ENCODE measurements at places on chromosomes 7 and 10.
A peak's percentile ranks its signal among the peaks of the same experiment; 100 is the strongest.

DNA sequence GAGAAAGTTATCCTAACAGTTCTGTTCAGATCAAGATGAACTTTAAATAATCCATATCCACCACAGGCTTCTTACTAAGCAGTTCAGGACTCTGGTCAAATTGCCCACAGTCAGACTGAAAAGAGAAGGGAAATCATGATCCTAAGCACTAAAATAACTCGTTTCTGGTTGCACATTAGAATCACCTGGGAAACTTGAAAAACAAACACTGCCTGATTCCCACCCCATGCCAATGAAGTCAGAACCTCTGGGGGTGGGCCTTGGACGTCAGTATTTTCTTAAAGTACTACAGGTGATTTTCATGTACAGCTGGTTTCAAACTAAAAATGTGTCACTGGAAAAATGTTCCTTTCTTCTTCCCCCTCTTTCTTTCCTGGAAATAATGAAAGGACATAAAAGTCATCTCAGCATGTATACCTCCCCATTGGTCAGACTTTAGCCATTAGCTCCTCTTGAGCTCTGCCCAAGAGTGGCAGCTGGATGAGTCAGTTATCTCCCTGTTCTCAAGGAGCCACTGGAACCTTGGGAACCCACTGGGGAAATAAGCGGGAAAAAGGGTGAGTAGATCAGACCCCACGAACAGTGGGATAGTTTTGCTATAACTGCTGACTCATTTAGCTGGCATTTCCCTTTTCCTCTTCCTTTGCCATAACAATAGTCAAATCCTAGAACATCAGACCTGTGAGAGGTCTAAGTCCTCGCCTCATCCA is 75.3 kb upstream of the IL6 start:
- no peaks in the 10 kb centered on the region for H3K36me3 ChIP-seq
- H3K4me3 ChIP-seq, result no peak overlapping the region
- H3K27me3 ChIP-seq, result no peaks in the 10 kb centered on the region
- H3K4me1 ChIP-seq, result no peaks in the 10 kb centered on the region
- DNase-seq, result no peak

DNA sequence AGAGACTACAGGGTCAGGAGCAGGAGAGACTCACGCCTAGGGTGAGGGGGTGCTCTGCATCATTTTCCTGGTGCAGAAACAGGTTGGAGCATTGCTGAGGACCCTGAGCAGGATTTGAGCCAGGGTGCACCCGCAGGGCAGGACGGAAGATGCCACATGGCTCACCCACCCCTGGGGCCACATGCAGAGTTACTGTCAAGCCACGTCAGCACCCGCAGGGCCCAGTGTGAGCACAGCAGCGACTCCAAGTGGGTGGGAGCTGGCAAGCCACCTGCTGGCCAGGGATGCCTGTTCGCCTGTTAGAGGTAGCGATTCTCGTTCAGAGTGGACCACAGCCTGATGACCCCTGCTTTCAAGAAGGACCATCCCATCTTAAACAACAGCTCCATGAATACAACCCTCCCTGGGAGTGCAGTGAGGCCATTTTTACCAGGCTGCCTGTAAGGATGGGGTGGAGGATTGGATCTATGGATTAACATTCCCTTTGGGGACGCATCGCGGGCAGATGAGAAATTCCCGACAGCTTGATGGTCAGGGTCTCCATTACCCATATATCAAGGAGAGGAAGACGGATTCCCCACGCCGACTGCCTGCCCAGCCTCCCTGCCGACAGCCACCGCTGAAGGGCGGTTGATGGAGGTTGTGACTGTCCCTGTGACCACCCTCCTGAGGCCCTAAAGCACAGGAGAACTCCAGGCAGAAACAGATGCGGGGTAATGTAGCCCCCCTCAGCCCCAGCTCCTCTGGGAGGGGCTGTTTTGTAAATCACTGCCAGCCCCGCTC is 101.1 kb upstream of the RET start:
- H3K4me1 ChIP-seq, result no peaks in the 10 kb centered on the region
- H3K36me3 ChIP-seq, result no peaks in the 10 kb centered on the region
- peak; percentile 5 for DNase-seq
- H3K4me3 ChIP-seq, result no peak overlapping the region

GRCh38 chr7:14016950-14017349 is 27.5 kb upstream of the ETV1 start:
- H3K4me1 ChIP-seq, result no peaks in the 10 kb centered on the region
- DNase-seq, result no peak
- H3K27me3 ChIP-seq, result no peaks in the 10 kb centered on the region
- no peak overlapping the region for H3K4me3 ChIP-seq

DNA sequence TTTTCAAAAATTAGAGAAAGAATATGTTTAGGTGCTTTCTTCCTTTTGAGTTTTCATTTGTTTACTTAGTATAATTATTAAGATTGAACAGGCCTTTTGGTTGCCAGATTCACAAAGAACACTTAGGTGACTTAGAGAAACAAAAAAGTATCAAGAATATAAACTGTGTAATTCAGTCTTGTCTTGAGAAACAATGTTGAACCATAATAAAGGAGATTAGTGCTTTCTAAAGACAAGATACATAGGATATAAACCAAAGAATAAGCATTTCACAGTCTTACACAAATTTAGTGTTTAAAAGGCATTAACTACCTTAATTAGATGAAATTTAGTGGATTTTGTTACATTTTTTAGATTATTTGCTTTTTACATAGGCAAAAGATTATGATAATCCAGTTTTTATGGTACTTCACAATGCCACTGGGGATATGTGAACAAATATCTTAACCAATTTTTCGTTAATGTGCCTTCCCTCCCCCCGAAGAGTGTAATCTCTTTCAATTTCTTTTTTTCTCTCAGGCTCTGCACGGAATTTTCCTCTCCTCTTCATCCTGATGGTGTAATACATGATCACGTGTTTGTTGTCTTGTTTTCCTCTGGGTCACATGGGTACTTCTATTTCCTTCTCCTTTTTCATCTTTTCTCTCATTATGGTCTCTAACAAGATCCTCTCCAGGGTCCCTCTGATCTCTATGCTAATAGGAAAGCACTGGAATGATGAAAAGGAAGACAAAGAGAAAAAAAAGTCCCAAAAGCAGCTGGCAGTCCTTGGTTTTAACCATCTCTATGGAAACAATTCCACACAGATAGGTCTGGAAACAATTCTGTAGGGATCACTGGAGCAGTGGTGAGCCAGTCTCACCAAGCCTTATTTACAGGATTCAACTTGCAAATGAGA is 3.7 kb upstream of the HNRNPH3 start:
- H3K4me1 ChIP-seq, result no peaks in the 10 kb centered on the region
- no peaks in the 10 kb centered on the region for H3K36me3 ChIP-seq
- peak overlapping the region; percentile 99 for H3K27ac ChIP-seq

GRCh38 chr10:71353639-71354038 is 34.6 kb downstream of the SLC29A3 start:
- H3K36me3 ChIP-seq, result peaks cover 4% of the 10 kb centered on the region
- no peak overlapping the region for H3K27ac ChIP-seq
- no peak overlapping the region for H3K4me3 ChIP-seq
- DNase-seq, result no peak
- H3K27me3 ChIP-seq, result no peaks in the 10 kb centered on the region
- H3K4me1 ChIP-seq, result no peaks in the 10 kb centered on the region

GRCh38 chr7:26549281-26549944 is 257.8 kb downstream of the SNX10 start:
- H3K27me3 ChIP-seq, result no peaks in the 10 kb centered on the region
- H3K36me3 ChIP-seq, result no peaks in the 10 kb centered on the region
- H3K4me1 ChIP-seq, result no peaks in the 10 kb centered on the region

DNA sequence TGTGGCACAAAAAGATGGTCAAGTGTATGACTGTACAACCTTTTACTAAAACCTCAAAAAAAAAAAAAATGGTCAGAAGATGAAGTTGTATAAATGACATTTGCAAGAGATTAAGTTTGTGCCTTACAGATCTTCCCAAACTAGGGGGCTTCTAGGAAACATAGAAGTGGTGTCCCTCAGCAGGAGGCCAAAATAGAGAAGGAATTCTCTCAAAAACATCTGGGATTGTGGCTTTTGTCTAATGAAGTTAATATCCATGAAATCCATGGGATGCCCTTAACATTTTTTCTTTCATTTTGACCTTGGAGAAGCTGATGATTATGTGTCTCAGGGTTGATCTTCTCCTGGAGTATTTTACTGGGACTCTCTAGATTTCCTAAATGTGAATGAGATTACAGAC is 62.2 kb downstream of the CASD1 start:
- H3K27ac ChIP-seq, result no peak overlapping the region
- no peaks in the 10 kb centered on the region for H3K36me3 ChIP-seq
- no peak overlapping the region for H3K4me3 ChIP-seq
- H3K4me1 ChIP-seq, result no peaks in the 10 kb centered on the region
- H3K27me3 ChIP-seq, result no peaks in the 10 kb centered on the region
- DNase-seq, result no peak

- H3K27ac ChIP-seq, result no peak overlapping the region
- H3K27me3 ChIP-seq, result no peaks in the 10 kb centered on the region
- no peak for DNase-seq
- no peaks in the 10 kb centered on the region for H3K4me1 ChIP-seq
- H3K4me3 ChIP-seq, result no peak overlapping the region
Observed at GRCh38 chr7:136009488-136010079, 32.4 kb upstream of the MTPN start.

GRCh38 chr7:5635461-5636445 is 145.7 kb downstream of the RNF216 start:
- DNase-seq, result no peak
- peak overlapping the region; percentile 80 for H3K27ac ChIP-seq
- peaks cover 65% of the 10 kb centered on the region for H3K4me1 ChIP-seq
- no peaks in the 10 kb centered on the region for H3K36me3 ChIP-seq
- no peaks in the 10 kb centered on the region for H3K27me3 ChIP-seq

DNA sequence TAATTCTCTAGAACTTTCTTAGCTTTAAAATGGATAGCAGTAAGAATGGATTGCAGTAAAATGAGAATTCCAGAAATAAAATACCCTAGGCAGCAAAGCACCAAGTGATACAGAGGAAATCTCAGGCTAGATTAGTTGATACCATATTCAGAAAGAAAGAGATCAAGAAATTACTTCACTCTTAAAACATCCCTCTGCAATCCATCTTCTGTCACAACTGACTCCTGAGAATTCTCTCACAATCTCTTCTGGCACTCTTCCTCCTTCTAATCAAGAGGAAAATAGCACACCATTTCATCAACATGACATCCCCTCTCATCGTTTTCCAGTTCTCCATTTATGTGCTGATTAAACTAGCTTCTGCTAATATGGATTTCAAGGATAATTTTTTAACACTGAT is 42.2 kb upstream of the LAMB1 start:
- no peak overlapping the region for H3K4me3 ChIP-seq
- H3K4me1 ChIP-seq, result no peaks in the 10 kb centered on the region
- H3K27me3 ChIP-seq, result no peaks in the 10 kb centered on the region
- no peaks in the 10 kb centered on the region for H3K36me3 ChIP-seq
- H3K27ac ChIP-seq, result no peak overlapping the region

GRCh38 chr10:90193240-90193985 is 492.0 kb downstream of the KIF20B start:
- DNase-seq, result no peak
- H3K27ac ChIP-seq, result no peak overlapping the region
- H3K36me3 ChIP-seq, result no peaks in the 10 kb centered on the region
- H3K4me3 ChIP-seq, result no peak overlapping the region
- no peaks in the 10 kb centered on the region for H3K4me1 ChIP-seq
- H3K27me3 ChIP-seq, result no peaks in the 10 kb centered on the region

- no peaks in the 10 kb centered on the region for H3K36me3 ChIP-seq
- DNase-seq, result no peak
- H3K4me3 ChIP-seq, result no peak overlapping the region
Observed at GRCh38 chr7:22358820-22359697, 2.1 kb upstream of the RAPGEF5 start.

DNA sequence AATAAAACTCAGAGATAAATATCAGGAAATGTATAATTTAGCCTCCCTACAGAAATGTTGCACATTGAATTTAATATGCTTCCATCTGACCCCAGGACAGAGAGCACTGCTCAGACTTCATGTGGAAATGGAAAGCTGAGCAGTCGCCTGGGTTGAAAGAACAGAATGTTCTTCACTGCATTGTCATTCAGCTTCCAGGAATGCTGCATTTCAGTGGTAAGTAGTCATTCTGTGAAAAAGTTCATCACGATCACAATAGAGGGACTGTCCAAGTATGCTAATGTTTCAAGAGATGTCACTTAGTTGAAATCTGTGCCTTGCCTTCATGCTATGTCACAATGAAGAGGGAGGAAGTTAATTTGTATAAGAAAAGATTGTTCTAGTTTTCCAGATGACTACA is 147.3 kb downstream of the NRCAM start:
- no peak overlapping the region for H3K27ac ChIP-seq
- no peak overlapping the region for H3K4me3 ChIP-seq
- no peaks in the 10 kb centered on the region for H3K36me3 ChIP-seq

- H3K27ac ChIP-seq, result no peak overlapping the region
- H3K27me3 ChIP-seq, result no peaks in the 10 kb centered on the region
- no peak for DNase-seq
- H3K4me3 ChIP-seq, result no peak overlapping the region
- H3K36me3 ChIP-seq, result no peaks in the 10 kb centered on the region
Observed at GRCh38 chr10:1359626-1359955, 303.4 kb downstream of the WDR37 start.

DNA sequence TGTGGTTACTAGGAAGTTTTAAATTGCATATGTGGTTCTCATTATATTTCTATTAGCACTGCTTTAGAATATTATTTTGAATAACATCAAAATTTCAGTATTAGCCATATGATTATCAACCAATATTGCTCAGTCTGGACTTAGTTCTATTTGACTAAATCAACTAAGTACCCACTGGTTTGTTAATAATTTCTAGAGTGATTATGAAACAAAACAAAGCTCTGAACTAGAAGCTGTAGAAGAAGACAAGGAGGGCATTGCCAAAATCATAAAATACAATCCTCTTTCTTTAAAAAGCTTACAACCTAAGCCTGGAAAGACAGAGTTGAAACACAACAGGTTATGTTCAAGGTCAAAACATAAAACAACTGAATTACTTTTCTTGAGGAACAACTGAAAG is 204.7 kb downstream of the KMT2C start:
- H3K4me1 ChIP-seq, result no peaks in the 10 kb centered on the region
- no peak overlapping the region for H3K4me3 ChIP-seq
- H3K27me3 ChIP-seq, result no peaks in the 10 kb centered on the region
- DNase-seq, result no peak
- no peak overlapping the region for H3K27ac ChIP-seq
- H3K36me3 ChIP-seq, result no peaks in the 10 kb centered on the region

DNA sequence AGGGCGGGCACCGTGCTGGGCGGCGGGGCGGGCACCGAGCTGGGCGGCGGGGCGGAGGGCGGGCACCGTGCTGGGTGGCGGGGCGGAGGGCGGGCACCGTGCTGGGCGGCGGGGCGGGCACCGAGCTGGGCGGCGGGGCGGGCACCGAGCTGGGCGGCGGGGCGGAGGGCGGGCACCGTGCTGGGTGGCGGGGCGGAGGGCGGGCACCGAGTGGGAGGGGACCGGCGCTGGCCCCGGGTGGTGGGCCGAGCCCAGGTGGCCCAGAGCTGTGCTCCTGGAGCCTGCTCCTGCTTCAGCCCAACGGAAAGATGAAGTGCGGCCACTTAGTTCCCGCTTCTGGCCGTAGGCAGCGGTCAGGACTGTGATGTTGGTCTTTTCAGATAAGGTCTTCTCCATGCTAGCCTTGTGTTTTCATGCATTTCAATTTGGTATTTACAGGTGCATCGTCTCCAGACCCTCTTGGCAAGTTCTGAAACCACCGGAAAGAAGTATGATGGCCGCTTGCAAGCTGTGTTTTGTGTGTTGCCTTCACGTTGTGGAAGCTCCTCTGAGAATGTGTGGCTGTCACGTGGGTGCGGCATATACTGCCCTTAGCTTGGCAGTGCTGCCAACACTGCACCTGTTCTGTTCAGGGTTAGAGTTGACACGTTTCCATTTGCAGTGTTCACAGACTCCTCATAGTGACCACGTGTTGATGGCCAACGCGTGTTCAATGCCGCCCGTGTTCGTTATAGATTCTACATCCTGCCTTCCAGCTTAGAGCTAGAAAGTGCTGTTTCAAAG is 25.2 kb downstream of the IQCE start:
- no peak for DNase-seq
- no peak overlapping the region for H3K27ac ChIP-seq
- H3K4me1 ChIP-seq, result no peaks in the 10 kb centered on the region
- H3K27me3 ChIP-seq, result no peaks in the 10 kb centered on the region
- H3K36me3 ChIP-seq, result no peaks in the 10 kb centered on the region

All from tibial nerve (tissue), 4 donors.